NCI-H1417 treated with DMSO at 0.1 percent for 48 hours (cell line): ENCODE measurements at places on chromosomes 7 and 10.

DNA sequence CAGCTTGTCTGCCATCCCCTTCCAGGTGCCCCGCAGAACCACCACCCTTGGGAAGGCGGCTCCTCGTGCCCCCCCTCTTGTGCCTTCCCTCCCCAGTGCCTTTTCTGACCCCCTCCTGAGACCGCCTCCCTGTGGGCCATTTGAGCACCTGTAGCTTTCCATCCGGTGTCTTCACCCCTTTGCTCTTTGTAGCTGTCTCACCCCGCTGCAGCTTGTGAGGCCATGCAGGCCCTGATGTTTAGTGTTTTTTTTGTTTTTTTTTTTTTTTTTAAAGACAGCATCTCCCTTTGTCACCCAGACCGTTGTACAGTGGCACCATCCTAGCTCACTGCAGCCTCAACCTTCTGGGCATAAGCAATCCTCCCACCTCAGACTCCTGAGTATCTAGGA is 52.5 kb downstream of the CUX1 start:
- no peak for DNase-seq

DNA sequence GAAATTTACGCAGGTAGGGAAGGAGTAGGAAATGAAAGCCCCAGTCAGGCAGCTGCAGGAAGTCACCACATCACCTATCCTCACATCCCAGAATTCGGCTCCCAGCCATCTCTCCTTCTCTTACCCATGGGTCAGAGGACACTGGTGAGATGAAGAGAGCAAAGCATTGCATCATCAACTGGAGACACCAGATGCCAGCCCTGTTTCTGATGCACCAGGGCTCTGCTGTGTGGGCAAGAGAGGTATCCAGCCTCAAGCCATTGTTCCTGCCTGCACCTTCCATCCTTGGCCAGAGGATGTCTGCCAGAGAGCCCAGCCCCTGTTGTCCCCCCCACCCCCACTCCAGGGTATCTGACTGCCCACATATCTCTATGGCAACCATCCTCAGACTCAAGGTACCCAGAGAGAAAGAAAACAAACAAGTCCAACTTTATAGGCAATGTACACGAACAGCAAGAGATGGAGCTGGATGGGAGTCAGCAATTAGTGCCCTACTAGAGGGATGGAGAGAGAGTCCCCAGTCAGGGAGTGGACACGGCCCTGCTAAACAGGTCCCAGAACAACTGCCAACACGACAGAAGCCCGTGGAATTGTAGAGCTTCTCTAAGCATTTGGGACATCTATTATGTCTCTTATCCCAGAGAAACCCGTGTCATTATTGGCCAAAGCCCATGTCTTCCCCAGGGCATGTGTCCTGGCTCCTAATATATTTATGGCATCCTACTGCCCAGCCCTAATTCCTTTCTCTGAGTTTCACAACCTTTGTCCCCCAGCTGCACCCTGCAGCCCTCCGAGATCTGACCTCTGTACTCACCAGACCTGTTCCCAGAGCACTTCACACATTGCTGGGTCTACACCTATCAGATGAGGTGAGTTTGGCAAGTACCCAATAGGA is 2.8 kb downstream of the CAMK2G start:
- DNase-seq = no peak

DNA sequence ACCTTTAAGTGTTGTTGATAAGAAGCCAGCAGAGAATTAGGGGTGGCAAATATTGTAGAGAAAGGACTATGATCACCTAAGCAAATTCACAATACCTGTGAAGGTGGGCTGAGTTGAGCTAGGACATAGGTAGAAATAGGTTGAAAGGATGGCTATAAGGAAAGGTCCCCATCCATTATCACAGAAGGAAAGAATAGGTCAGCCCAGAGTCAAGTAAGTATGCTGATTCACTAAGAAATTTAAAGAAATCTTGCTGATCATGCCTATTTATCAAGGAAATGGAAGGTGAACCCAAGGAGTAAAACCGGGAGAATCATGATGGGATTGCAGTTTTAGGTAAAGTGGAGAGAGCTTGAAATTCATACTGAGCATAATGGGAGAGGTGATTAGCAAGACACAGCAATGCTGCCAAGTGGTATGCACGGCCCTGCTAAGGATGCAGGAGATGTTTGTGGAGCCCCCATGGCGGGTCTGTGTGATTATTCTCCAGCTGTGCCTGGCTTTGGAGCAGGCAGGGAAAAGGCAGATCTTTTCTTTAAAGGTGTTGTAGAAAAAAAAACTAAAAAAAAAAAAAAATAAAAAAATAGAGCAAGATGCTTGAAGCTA is 399.4 kb downstream of the PLXDC2 start:
- DNase-seq = no peak

- no peak for DNase-seq
Measured at GRCh38 chr10:61890881-61891409, 10.6 kb upstream of the ARID5B start.

DNA sequence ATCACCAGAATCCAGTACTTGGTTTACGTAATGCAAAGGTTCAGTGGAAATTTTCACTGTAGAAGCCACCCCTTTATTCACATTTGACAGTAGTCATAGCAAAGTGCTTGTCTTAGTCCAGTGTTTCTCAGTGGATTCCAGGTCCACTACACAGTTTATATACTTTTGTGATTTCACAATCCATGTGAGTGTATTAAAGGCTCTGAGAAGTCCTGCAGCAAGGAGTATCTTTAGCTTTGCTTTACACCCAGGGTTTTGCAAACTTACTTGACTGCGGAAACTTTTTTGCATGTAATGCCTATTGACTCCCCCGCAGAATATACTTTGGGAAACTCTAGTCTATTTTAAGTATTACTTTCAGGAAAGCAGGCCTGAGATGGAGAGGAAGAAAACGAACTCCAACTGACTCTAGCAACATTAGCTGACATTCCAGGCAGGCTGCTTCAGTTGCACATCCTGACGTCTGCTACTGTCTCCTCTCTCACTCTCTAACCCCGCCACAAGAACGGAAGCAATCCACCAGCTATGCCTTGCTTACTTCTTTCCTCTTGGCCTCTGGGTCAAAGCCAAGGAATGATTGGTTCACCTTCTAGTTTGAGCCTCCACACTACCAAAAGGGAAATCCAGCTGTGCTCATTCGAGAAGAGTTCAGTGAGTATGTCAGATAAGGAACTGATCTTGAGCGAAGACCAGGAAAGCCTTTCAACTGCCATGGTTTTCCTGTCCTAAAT is 6.2 kb downstream of the PLXNA4 start:
- no peak for DNase-seq

DNA sequence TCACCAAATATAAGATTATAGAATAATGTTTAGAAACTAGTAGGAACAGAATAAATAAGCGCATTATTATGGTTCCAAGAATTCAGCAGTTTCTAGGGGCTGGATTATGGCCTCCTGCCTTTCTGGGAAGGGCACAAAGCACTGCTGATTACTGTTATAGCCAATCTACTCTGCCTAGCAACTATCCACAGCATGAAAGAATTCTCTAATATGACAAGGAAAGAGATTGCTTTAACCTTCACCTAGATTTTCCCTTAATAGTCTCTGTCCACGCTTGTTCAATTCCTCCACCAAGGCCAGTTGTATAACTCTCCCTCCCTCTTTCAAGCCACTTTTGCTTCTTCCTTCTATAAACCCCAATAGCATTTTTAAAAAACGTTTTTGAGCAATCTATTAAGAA is 1033.6 kb upstream of the LRRTM3 start:
- DNase-seq = no peak

DNA sequence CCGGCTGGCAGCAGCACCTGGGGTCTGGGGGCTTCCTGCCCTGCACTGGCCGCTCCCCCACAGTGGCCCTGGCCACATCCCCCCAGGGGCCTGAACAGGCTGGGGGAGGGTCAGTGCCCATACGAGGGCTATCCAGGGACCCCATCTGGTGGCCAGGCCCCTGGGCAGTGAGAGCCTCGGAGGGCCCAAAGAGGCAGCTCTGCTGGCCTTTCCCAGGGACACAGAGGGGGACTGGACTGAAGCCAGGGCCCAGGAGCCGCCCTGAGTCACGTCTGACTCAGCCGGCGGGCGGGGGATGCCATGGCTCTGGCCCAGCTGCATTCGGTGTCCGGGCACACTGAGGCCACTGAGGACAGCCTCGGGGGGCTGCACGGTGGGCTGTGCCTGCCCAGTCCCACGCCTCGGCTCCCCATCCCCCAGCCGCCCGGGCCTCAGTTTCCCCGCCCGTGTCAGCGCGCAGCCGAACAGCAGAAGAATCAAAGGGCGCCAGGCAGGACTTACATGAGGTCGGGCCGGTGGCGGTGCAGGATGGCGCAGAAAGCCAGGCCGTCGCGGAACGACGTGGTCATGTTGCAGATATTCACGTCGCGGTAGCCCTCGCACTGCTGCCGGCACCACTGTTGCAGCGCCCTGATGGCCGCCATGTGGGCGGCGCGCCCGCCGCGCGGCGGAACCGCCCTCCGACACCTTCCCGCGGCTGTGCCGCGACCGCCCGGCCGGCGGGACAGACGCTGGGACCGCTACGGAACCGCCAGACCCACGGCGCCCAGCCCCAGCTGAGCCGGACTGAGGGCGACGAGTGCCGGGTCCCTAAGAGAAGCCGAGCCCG is at the start of gene MICALL2:
TSS of gene MICALL2 (minus strand) at position 788 of the 829 bp plus-strand sequence. CDS start at position 644, 144 bp downstream.
- no peak for DNase-seq

- DNase-seq = no peak
Measured at GRCh38 chr7:41203542-41203941, 499.3 kb downstream of the INHBA start.

DNA sequence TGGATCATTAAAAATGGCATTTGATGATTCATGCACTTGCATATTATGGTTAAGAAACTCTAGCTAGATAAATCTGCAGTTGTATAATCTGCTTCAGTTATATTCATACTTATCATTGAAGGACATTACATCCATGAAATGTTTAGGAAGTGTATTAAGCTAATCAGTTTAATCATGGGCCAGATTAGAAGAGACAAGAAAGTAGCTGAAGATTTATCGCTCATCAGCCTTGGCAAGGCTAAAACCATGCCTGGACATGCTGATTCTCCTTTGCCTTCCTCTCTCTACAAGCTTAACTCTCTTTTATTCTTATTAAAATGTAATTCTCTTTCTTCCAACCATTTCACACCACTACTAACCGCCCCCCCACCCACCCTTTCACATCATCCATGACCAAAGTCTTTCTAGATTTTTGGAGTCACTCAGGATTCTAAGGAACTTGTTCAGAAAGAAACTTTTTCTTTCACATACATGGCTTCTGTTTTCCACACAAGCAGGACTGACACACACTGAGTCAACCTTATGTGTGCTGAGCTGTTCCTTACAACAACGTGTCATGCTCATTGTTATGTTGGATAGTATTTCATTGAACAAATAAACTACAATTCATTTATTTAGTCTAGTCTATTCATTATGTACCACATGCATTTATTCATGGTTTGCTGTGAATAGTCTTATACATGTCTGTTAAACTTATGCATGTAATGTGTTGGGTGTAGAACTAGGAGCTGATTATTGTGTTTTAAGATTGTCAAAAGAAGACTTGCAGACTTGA is 227.3 kb upstream of the SP8 start:
- no peak for DNase-seq

DNA sequence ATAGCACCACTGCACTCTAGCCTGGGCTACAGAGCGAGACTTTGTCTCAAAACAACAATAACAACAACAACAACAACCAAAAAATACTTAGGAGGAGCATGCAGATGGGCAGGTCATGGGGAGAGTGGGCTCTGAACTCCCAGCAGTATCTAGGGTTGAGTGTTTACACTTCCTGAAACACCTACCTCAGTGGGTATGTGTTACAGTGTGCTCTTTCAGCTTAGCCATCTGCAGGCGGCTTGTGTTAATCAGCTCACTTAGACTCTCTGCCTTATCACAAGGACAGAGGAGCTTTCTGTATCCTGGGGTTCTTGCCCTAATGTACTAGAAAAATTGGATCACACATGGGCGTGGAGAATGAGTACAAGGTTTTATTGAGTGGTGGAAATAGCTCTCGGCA is 340.2 kb downstream of the KIF20B start:
- no peak for DNase-seq

GRCh38 chr7:134618756-134619530 is 27.7 kb upstream of the BPGM start:
- no peak for DNase-seq

GRCh38 chr10:50431791-50432190 is 180.5 kb upstream of the ASAH2 start:
- DNase-seq = no peak

- DNase-seq = no peak
Measured at GRCh38 chr10:76514321-76514720, 1082.9 kb downstream of the LRMDA start.

DNA sequence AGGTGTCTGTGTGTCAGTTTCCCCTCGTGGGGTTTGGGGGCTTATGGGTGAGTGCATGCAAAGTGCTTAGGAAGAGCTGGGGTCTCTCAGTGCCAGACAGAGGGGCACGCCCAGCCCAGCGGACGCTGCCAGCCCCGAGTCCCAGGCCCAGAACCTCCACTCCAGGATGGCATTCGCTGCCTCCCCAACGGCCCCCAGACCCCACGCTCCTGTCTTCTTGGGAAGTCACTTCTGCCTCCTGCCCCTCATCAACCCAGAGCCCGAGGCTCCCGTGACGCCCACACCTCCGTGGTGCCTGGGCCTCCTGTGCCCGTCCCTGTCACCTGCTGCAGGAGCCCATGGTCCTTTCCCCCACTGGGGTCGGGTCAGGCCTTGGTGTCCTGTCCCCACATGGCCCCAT is 35.0 kb downstream of the NKX6-2 start:
- no peak for DNase-seq

- no peak for DNase-seq
Measured at GRCh38 chr10:114401195-114401791, 3.0 kb downstream of the AFAP1L2 start.

GRCh38 chr7:35987016-35987415 is 166.0 kb upstream of the EEPD1 start:
- no peak for DNase-seq

DNA sequence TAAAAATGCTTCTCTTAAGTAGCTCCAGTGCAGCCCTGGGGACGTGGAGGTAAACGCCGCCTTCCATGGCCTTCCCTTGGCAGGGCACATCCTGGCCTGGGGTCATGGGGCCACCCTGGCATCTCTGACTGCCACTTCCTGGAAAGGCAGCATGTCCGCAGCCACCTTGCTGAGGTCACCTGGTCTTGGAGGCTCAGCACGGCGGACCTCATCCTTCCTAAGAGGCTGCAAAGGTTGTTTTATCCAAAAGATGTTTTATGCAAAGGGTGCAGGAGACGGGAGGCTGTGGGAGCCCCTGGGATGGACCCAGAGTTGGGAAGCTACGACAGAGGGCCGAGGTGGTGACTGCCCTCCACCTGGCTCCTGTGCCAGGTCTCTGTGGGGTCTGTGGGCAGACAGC is 106.0 kb downstream of the TCERG1L start:
- DNase-seq = no peak

DNA sequence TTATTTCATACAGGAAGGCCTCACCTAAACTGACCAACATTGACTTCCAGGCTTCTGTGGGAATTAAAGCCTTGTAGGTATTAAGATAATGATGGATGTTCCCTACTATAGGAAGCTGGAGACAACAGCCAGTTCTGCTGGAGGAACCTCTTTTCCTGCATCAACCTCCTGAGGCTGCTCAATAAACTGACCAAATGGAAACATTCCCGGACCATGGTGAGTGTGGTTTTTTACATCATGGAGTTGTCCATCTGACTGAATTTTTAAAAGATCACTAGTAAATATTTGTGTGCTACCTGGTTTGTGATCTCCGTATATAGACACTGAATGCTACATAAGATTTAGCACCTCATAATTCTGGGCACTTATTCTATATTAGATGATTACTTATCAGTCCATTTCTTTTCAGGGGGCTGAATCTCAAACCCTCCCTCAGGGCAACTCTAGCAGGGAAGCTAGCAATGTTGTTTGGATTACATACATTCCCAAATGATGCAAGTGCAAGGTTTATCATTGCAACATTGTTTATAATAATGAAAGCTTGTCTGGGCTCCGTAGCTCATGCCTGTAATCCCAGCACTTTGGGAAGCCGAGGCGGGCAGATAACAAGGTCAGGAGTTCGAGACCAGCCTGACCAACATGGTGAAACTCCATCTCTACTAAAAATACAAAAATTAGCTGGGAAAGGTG is 21.5 kb upstream of the SMKR1 start:
- DNase-seq = no peak
